GM10248 (cell line): ENCODE measurements at places on chromosomes 1 and 21.

DNA sequence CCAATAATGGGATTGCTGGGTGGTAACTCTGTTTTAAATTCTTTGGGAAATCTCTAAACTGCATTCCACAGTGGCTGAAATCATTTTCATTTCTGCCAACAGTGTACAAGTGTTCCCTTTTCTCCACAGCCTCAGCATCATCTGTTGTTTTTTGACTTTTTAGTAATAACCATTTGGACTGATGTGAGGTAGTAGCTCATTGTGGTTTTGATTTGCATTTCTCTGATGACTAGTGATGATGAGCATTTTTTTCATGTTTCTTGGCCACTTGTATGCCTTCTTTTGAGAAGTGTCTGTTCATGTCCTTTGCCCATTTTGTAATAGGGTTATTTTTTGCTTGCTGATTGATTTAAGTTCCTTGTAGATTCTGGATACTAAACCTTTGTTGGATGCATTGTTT lies 131.9 kb upstream of the B3GALT2 start:
- no peak for DNase-seq

GRCh38 chr1:28926629-28927265 lies 12.4 kb downstream of the EPB41 start:
- peak; percentile 72 for DNase-seq

- DNase-seq = no peak
Observed at GRCh38 chr1:191669629-191670028, 488.6 kb upstream of the RGS18 start.

DNA sequence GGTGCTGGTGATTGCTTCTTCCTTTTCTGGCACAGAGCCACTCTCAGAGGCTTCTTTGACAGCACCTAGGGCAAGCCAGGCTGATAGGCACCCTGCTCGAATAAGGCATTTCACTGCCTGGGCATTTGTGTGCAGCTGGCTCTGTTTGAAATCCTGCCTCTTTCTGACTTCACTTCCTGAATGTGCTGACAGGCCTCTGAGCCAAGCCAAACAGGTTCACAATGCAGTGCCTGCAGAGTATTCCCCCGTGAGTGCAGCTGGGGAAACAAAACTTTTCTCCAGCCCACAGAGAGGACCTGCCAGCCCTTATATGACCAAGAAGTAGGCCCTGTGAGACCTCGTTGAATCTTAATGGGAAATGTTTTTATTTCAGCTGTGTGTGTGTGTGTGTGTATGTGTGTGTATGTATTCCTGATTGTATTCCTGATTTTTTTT lies 10.4 kb downstream of the JUN start:
- peak; percentile 30 for DNase-seq

DNA sequence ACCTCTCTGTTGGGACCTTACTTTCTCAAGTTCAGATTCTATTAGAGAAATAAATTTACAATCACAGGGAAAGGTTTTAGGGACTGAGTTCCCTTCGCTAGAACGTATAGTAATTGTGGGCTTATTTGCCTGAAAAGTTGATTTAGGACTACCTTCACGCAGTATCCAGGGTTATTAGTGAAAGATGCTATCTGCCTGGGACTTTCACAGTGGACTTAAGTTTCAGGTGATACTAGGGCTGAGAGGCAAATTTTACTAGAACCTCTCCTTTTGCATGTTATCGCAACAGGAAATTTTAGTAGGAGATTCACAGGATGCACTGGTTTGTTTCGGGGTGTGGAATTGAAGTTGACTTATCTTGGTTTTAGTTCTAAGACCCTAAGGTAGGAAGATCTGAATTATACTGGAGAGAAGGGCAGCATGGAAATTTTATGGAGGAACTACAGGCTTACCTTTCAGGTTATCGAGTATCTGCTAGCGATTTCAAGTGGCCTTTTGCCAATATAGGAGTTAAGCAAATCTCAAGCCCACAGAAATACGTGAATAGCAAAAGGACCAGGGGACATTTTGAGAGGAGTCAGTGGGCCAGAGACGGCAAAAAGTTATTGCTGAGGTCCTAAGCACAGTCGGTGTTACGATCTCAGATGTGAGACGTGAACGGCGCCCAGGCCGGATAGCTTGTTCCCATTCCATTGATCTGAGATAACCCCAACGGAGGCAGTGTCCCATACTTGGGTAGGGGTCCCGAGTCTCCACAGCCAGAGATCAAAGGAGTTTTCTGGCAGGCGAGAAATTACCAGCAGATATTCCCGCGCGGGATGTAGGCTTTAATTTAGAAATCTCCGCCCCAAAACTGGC lies 723 bp upstream of the GNAI3 start:
- DNase-seq = peak; percentile 12
